ENCODE measurements at places on chromosomes 1 and 21.
A peak's percentile ranks its signal among the peaks of the same experiment; 100 is the strongest.

- no peak for DNase-seq
Measured at GRCh38 chr1:1212780-1213344, 1.1 kb downstream of the TNFRSF4 start.

GRCh38 chr1:17673329-17674072 lies 81.6 kb upstream of the ACTL8 start:
- no peak for DNase-seq

DNA sequence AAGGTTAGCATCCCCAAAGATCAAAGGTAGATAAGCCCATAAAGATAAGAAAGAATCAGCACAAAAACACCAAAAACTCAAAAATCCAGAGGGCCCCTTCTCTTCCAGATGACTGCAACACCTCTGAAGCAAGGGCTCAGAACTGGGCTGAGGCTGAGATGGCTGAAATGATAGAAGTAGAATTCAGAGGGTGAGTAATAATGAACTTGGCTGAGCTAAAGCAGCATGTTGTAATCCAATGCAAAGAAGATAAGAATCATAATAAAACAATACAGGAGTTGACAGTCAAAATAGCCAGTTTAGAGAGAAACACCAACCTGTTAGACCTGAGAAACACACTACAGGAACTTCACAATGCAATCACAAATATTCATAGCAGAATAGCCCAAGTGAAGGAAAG lies 406.9 kb upstream of the CXADR start:
- DNase-seq, result no peak

DNA sequence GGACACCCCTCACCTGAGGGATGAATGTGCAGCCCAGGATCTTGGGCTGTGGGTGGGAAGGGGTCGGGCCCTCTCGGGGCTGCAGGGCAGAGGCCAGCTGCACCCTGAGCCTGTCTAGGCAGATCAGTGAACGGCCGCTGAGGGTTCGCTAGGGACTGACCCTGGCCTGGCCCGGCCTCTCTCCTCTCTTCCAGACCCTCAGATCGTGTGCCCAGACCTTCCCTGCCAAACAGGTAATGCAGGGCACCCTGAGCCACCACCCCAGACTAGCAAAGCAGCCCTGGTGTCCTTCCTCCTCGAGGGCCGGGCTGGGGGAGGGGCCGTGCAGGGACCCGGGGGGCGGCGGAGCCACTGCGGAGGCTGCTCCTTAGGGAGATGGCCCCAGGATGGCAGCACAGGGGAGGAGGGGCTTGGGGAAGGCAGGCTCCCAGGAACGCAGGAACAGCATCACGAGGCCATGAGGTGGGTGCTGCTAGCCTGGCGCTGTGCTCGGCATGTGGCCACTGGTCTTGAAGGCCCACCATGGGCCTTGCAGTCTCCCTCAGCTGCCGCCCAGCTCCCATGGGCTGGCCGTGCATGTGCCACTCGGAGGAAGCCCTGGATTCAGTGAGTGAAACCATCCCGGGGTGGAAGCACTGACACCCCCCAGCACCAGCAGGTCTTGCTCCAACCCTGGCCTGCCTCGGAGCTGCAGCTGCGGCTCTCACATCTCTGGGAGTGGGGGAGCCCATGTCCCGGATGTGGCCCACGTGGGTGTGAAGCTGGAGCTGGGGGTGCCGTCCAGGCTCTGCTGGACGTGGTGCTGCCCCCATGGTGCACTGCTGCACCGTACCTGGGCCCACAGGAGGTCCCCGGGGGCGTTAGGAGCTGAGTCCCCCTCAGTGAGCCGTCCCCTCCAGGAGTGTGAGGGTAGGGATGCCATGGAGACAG lies 28.7 kb downstream of the COL6A2 start:
- no peak for DNase-seq

DNA sequence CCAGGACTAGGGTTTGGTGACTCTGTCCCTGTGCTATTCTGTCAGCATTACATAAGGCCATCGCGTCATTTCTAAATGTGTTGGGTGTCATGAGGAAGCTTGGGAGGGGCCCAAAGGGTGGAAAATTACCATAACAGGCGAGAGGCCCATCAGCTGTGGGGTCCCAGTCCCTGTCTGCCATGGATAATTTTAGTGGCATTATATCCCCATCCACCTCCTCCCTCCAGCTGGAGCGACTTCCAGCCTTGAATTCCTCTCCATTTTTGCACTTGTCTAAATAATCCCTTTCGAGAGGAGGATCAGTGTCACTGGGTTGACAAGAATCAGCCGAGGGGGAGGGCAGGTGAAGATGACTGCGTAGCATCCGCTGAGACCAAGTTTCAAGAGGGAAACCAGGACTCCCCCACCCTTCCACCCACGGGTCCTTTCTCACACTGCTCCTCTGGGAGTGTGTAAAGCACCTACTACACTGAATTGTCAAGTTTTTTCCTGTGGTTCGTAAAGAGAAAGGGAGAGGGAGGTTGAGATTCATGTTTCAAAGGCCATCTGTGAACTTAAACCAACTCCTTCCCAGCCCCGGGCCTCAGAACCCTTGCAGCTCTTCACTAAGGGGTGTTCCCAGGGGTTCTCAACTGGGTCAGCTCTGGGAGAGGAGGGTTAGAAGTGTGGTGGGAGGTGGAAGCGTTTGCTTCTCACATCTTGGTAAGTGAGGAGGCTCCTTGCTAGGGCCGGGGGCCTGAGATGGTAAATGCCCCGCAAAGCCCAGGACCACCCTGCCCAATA lies 29.2 kb downstream of the VASH2 start:
- DNase-seq, result no peak

GRCh38 chr1:115694805-115695204 lies 53.0 kb downstream of the VANGL1 start:
- no peak for DNase-seq

DNA sequence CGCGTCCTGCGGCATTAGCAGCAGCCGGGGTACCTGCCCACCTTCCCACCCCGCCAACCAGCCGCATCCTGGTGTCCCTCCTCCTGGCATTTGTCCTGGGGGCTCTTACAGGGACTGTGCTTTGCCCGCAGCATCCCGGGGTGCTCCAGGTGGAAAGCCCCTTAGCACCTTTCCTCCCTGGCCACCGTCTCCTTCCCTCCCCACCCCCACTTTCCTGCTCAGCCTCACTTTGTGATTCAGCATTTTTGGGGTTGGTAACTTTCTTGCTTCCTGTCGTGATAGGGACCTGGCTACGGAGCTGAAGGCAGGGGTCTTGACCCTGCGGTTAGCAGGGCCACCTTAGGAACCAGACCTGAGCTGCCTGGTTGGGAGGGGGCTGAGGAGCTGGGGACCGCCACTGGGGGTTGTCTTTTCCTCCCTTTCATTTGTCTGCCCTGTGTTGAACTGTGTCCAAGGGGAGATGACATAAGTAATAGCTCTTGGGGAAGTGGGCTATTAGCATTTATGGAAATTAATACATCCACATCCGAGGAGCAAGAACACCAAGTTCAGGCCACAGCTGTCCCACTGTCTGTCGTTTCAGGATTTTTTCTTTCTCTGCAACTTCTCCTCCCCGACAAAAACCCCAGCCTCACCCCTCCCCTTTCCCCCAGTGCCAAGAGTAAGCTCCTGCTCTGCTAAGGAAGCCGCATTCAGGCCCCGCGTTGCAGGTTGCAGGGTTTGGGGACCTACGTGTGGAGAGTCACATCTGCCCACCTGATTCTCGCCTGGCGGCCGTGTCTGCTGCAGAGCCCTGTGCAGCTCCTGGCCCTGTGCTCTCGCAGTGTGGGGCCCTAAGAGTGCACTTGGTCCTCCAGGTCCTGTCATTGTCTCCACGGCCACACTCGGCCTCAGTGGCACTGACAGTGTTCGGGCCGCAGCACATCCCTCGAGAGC lies 1.6 kb upstream of the NPHP4 start:
- no peak for DNase-seq

GRCh38 chr1:209791920-209792319 lies 7.6 kb upstream of the C1orf74 start:
- DNase-seq, result no peak

- no peak for DNase-seq
Measured at GRCh38 chr1:226697151-226697928, 41.7 kb downstream of the ITPKB start.

GRCh38 chr1:205930799-205931281 lies 12.4 kb downstream of the SLC26A9 start:
- no peak for DNase-seq

DNA sequence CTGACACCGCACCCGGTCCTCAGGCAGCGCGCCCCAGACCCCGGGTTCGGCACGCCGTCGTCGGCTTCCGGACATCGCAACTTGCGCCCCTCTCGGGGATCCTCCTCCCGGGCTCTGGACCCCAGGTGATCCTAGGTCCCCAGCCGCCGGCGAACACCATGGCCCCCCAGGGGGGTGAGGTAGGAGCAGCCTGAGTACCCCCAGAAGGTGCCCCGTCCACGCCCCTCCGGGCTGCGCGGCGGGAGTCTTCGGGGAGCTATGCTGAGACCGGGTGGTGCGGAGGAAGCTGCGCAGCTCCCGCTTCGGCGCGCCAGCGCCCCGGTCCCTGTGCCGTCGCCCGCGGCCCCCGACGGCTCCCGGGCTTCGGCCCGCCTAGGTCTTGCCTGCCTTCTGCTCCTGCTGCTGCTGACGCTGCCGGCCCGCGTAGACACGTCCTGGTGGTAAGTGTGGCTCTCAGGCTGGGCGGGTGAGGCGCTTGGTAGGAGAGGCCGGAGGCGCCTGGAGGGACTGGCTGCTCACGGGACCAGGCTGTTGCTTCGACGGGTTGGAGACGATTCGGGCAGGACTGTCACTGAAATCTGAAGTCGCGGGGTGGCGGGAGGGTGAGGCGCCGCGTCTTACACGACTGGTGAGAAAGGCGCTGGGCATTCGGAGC lies 367 bp downstream of the WNT2B start:
- no peak for DNase-seq

- no peak for DNase-seq
Measured at GRCh38 chr1:69377507-69377906, 190.2 kb upstream of the LRRC7 start.

DNA sequence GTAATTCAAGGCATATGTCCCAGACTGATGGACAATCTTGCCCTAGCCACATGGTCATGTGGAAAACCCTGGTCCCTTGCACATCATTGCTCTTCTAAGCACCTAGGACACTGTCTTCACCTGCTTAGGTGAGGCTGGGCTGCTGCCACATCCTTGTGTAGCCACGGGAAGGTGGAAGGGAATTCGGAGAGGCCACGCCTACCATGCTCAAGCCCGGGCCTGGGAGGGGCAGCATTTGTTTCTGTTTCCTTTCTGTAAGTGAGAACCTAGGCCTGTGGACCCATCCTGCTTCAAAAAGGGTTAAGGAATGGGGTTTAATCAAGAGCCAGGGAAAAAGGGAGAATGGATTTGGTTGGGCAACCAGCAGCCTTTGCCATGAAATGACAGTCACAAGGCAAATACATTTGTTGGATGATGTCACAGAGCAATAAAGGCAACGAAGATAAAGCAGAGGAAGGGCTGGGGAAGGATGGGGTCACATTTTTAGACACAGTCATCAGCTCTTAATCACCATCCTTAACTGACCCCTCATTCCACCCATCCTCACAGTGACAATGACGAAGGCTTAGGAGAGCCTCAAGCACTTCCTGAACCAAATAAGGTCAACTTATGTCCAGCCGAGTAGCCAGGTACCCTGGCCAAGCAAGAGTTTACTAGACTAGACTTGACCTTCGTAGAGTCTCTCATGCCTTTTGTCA lies 10.1 kb upstream of the LRRC38 start:
- DNase-seq, result no peak

GRCh38 chr1:156052862-156053767 lies 483 bp downstream of the UBQLN4 start:
- peak; percentile 67 for DNase-seq

GRCh38 chr1:225865514-225865913 lies 16.7 kb downstream of the TMEM63A start:
- DNase-seq, result no peak

GRCh38 chr1:29415156-29415830 lies 179.0 kb downstream of the PTPRU start:
- no peak for DNase-seq

GRCh38 chr21:33244082-33244778 lies 14.5 kb downstream of the IFNAR2 start:
- DNase-seq, result no peak

GRCh38 chr1:114033961-114034360 lies 54.7 kb downstream of the OLFML3 start:
- DNase-seq, result no peak

DNA sequence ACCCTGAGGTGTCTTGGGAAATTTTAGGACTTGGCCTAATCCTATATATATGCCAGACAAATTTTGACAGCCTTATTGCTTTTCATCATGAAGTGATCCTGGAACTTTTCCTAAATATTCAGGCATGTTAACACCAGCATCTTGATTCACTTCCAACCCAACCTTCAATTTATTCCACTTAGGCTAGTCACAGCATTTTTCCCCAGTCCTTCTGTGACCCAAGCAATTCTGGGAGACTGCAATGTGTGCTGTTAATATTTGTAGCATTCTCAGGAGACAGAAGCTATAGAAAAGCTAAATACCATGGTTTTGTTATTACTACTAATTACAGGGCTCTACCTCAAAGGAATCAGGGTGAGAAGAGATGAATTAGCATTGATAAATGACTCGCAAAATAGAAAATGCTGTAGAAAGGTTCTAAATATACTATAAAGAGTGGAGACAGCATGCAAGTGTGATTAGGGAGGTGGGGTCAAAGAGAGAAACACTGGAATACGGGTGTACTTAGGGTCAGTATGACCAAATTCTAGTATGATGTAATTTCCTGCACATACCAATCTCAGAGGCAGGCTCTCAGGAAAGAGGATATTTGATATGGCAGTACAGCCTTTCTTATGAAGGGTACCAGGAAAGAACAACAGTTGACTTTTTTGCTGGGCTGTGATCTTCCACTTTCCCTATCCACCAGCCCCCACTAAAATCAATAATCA lies 29.1 kb downstream of the PRRX1 start:
- DNase-seq, result no peak

- DNase-seq, result no peak
Measured at GRCh38 chr1:235759336-235759735, 107.4 kb downstream of the LYST start.

- DNase-seq, result no peak
Measured at GRCh38 chr1:156200044-156200443, 6.1 kb downstream of the SLC25A44 start.

- DNase-seq, result no peak
Measured at GRCh38 chr1:24709791-24710441, 35.3 kb upstream of the CLIC4 start.

- DNase-seq, result no peak
Measured at GRCh38 chr1:59703918-59704378, 110.8 kb upstream of the HOOK1 start.

DNA sequence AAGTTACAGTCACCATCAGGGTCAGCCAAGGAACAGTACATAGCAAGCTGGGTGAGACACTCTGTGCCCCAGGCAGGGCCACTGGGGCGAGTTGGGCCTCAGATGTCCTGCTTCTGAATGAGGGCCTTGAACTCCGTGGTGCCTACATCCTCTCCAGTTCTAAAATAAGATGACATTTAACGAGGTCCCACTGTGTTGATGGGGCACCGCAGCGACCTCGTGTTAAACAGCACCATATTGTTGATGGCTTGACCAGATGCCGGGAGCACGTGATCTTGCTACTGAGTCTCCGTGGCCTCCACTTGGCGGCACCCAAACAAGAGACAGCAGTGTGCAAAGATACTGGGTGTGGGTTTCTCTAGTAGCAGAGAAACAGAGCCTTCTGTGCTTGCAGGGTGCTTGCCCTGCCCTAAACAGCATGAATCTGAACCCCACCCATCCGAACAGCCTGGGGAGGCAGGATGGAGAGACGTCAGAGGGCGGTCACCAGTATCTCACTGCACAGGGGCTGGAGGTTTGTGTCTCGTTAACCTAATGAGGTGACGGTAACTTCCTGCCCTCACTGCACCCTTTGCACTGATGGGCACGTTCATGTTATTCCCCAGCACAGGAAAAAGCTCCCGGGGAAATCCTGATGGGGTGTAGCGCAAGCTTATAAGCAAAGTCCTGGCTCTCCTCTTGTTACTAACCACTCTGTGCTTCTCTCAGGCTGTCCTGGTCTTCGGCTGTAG lies 324.4 kb downstream of the AJAP1 start:
- no peak for DNase-seq

GRCh38 chr21:27164208-27165177 lies 197.6 kb upstream of the ADAMTS5 start:
- DNase-seq, result no peak
